ENCODE measurements at places on chromosomes 7 and 10. TPM values are rescaled to one million over a fixed set of nuclear protein-coding genes. Genes with fewer than 3 reads are reported as not detected.
A peak's percentile ranks its signal among the peaks of the same experiment; 100 is the strongest.

Gene AKR1C4
- not detected for total RNA-seq

Gene FAM25C
- not detected for total RNA-seq

Gene NACAD
- 3.2 TPM for total RNA-seq

Gene TMEM213
- not detected for total RNA-seq

Gene EVX1
- total RNA-seq, result not detected

DNA sequence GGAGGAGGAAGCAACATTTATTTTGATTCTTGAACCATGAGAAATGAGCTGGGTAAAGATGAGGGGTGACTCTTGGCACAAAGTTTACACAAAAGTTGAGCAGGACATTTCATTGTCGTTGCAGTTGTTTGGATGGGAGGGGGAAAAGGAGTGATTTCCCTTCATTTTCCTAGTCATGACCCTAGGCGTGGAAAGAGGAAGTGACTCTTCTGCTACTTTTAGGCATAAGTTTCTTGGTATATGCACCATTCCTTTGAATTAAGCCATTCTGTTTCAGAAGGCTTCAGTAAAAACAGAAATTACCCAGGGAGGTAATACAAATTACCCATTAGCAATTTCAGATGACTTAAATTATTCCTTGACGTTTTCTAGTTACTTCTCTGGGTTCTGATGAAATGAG is 113.9 kb upstream of the FAM171A1 start:
- no peak for DNase-seq

DNA sequence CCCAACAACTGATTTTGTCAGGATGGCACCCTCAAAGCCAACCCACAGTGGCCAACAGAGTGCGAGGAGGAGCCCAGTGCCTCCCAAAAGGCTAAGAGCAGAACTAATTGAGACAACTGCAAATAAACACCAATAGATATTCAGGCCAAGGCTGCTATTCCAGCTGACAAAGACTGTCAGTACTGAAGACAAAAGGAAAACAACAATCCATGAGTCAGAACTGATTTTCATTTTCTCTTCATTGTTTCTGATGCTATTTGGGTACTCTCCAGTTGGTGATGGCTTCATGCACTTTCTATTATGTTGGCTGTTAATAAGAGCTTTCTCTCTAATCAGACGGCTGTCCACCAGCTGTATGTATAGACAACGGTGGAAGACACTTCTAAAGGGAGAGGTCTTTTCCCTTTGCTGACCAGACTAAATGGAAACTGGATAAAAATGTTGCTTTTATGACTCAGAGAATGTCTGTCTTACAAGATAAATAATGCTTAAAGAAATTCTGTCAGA is 515.9 kb downstream of the PARD3 start:
- DNase-seq, result peak; percentile 27

- DNase-seq, result no peak
These were observed 11.7 kb downstream of the ORAI2 start for GRCh38 chr7:102444961-102445673.

DNA sequence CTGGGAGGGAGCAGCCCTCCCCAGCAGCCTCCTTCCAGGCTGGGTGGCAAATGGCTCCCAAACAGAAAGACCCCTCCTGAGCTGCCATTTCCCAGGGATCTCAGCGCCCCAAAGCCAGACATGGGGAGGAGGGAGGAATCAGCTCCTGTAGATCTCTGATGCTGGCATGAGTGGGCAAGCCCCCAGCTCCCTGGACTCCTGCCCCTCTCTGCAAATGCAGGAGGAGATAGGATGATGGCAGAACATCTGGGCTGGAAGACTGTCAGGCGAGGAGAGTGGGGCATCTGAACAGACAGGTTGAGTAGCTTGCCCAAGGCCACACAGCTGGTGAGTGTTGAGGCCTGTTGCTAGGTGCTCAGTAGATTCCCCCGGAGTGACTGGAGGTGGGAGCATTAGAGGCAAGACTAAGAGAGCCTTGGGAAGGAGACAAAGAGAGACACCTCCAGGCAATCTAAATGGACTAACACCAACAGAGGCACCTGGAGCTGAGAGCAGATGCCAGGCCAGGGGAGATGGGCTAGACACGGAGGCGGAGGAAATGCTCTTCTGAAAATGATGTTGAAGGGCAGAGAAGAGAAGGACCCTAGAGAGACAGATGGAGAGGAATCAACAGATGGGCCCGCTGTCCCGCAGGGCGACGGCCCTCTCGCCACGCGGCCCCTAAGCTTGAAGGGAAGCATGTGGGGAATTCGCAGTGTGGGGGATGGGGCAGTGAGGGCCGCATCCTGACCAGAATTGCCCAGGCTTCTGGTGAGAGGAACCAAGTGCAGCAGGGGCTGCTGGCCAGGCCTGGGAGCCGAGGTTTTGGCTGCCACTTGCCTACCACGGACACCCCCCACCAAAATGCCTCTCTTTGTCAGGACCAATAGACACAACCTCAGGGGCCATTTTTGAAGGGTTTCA is 84.8 kb upstream of the LRRC4 start:
- no peak for DNase-seq

DNA sequence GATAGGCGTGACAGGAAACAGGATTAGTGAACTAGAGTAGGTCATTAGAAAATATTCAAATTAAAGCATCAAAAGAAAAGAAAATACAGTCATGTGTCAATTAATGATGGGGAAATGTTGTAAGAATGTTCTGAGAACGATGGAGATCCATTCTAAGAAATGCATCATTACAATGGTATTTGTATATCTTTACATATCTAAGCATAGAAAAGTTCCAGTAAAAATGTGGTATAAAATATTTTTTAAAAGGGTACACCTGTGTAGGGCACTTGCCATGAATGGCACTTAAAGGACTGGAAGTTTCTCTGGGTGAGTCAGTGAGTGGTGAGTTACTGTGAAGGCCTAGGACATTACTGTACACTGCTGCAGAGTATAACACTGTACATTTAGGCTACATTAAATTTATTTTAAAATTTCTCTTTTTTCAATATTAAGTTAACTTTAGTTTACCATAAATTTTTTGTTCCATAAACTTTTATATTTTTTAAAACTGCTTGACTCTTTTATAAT is 282.5 kb downstream of the BMPER start:
- peak; percentile 13 for DNase-seq

GRCh38 chr7:29099896-29100847 is 46.2 kb downstream of the CPVL start:
- no peak for DNase-seq

DNA sequence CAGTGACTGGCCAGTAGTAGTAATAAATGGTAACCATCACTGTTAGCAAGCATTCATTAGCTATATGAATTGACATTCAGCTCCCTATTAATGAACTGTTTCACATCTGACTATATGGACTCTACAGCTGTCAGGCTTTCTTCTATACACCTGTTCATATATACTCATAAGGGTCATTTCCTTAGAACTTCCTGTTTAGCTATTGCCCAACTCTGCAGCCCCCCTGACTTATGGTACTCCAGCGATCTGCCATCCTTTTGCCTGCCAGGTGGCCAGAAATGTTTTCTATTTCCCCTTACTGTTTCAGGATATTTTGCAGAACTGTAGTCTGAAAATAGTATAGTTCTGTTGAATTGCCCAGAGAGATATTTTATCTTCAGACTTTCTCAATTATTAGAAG is 56.6 kb downstream of the TASOR2 start:
- DNase-seq, result no peak

DNA sequence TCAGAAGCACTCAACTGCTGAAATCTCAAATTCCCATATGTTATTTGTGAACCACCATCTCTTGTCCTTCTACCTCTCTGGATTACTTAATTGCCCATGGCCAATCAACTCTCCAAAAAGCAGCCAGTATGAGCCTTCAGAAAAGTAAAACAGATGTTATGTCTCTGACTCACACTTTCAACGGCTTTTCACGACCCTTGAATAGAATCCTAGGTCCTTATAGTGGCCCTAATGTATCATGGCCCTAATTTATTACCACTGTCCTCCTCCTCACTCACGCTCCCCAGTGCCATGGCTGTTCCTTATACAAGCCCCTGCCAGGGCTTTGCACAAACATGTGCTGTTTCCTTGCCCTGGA is 20.0 kb downstream of the ZNF438 start:
- DNase-seq, result peak; percentile 16

GRCh38 chr10:115558252-115558651 is 465.1 kb downstream of the ATRNL1 start:
- no peak for DNase-seq

- DNase-seq, result no peak
These were observed 204.9 kb downstream of the CCDC3 start for GRCh38 chr10:12796401-12797160.

DNA sequence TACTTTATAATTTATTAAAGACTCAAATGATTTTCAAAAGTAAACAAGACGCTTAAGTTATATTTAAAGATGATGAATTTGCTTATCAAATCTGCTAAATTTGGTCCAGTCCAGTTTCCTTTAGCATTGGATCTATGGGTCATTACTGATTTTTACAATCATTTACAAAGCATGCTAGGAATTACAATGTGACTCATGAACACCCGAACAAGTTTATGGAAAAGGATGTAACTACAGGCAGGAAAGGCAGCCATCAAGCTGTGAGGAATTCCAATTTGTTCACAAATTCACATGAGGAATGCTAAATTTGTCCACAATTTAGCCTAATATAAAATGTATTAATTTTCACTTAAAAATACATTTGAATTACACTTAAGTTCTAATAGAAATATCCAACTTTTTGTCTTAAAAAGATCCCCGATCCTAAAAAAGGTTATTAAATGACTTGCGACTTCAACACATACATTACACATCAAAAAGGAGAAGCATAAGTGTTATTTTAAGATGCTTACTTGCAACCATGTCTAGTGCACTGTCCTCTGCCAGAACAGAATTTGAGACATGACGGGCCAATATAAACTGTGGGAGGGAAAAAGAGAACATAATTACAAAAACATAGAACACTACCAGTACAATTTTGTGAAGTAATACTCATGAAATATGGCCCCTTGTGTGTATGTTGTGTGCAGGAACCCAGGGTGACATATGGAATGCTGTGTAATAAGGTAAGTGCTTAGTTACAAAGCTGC is 194.2 kb upstream of the SLC26A5 start:
- DNase-seq, result peak; percentile 84

DNA sequence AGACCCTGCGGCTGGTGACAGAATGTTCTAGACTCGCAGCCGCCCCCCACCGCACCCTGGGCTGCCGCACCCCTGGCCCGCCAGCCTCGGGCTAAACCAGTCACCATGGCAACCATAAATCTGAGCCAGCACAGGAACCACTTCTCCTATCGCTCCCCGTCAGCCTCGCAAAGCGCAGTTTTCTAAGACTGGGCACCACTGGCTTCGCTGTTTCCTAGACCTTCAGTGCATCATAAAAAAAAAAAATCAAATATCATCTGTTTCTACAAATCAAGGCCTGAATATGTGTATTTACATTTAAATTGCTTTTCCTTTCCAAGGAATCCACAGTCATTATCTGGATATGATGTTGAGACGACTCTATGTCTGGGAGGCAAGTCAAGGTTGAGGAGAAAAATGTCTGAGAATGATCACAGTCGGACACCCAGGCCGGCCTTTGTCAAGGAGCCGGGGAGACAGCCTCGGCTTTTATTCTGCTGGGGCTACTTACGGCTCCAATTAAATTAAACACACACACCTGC is 99.9 kb downstream of the PTPRN2 start:
- DNase-seq, result no peak

DNA sequence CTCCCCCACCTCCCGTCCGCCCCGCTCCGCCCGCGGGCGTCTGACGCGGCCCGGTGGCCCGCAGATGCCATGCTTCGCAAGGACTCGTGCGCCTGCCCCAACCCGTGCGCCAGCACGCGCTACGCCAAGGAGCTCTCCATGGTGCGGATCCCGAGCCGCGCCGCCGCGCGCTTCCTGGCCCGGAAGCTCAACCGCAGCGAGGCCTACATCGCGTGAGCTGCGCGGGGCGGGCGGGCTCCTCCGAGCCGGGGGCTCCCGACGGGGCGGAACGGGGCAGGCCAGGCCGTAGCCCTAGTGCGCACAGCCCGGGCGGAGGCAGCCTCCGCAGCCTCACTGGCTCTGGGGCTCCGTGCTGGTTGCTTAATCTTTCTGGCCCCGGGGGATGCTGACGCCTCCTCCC is 2.8 kb downstream of the ASIC3 start:
- no peak for DNase-seq

DNA sequence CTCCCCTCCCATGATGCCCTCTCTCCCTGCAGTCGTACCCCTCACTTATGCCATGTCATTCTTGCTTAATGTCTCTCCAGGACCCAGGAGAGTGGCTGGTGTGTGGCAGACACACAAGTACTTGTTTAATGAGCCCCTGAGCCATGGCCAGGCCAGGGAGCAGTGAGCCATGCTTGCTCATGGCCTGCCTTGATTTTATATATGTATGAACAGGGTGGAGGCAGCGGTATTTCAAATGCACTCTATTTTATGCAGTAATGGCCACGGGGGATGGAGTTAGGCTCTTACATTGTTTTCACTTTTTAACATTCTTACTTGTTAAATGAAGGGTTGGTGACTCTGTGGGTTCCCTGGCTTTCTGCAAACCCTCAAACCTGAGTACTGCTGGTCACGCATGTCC is 144.8 kb downstream of the FANK1 start:
- no peak for DNase-seq

DNA sequence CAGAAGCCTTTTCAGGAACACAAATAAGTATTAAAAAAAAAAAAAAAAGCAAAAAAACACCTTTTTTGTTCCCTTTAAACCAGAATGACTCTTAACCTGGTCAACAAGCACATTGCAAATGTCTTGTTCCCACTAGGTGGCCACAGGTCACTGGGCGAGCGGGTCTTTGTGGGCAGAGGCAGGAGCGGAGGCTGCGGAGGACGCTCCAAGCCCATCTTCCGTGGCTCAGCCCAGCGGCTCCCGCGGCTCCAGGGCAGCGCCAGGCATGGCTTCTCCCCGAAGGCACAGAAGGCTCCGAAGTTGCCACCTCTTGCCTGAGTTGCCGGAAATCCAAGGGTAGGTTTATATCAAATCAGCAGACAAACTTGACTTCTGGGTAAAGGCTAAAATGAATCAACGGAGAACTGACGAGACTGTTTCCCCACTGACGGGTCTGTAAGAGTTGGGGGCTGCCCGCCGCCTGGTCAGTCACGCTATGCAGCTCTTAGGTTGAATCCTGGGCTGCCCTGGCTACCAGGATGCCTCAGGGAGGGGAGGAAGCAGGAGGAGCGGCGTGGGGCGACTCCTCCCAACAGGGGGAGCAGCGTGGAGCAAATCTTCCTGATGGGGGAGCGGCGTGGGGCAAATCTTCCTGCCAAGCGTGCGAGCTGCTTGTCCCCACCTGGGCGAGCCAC is 144.5 kb downstream of the PTPRN2 start:
- no peak for DNase-seq

- DNase-seq, result peak; percentile 72
These were observed 1.3 kb downstream of the STK17A start for GRCh38 chr7:43584195-43584586.

GRCh38 chr7:129405527-129405926 is 28.7 kb upstream of the STRIP2 start:
- no peak for DNase-seq
